ENCODE measurements at places on chromosomes 2 and 18.

DNA sequence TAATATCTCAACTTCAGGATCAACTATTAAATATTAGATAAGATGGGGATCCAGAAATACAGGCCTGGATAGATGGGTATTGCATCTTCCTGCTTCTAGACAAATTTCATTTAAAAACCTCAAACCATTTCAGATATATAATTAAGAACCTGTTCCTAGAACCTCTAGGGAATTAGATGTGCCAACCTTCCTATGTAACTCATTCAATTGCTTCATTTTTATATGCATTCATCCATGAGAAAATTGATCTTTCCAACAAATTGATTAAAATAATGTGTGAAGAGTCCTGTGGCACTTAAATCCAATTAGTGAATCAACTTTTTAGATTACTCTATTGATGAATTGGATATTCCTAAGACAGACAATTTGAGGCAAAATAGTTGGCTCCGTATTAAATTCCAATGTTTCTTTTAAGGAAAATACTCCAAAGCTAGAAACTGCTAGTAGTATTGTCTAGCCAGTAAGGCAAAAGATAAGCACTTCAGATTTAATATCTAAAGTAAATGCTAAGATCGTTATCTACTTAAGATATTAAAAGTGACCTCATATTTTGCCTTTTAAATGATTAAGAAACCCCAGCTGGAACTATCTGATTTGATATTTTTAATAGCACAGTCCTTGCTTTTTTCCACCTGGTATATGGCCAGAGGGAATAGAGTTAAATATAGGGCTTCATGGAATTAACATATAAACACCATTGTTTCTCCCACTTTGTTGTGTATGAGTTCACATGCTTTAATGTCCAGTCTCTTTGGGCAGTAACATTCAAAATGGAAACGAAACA is 35.8 kb downstream of the DARS1 start:
- no peak for DNase-seq

- no peak for DNase-seq
Measured at GRCh38 chr2:118698564-118698963, 148.9 kb downstream of the EN1 start.

DNA sequence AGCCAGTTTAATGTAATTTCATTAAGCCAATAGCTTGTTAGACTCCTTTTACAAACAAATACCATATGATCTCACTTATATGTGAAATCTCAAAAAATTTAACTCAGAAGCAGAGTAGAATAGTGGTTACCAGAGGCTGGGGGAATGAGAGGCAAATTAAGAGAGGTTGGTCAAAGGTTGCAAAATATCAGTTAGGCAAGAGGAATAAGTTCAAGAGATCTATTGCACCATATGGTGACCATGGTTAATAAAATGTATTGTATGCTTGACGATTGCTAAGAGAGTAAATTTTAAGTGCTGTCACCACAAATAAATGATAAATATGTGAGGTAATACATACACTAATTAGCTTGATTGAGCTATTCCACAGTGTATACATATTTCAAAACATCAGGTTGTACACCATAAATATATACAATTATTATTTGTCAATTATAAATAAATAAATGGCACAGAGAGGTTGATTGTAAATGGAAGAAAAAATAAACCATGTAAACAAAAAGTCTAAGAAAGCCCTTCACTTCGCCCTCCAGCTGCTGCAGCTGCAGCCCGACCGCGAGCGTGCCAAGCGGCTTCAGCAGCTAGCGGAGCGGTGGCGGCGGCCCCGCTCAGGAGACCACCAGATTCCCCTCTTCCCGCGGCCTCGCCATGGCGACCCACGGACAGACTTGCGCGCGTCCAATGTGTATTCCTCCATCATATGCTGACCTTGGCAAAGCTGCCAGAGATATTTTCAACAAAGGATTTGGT is 23.0 kb upstream of the ACTR2 start:
- no peak for DNase-seq

DNA sequence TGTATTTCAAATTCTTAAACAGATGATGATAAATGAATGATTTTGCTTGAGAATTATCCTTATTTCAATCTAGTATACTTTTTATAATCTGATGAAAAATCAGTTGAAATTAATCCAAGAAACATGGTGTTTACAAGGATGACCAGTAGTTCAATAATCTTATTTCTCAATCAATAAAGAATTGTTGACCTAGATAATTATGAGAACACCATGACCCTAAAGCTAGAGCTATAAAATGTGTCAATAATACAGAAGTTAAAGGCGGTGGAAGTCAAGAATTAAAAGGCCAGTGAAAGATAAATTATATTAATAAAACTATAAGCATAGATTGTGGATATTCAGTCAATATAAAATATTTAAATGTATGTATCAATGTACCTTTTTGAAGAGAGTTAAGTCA is 667.4 kb upstream of the GCFC2 start:
- DNase-seq: no peak

DNA sequence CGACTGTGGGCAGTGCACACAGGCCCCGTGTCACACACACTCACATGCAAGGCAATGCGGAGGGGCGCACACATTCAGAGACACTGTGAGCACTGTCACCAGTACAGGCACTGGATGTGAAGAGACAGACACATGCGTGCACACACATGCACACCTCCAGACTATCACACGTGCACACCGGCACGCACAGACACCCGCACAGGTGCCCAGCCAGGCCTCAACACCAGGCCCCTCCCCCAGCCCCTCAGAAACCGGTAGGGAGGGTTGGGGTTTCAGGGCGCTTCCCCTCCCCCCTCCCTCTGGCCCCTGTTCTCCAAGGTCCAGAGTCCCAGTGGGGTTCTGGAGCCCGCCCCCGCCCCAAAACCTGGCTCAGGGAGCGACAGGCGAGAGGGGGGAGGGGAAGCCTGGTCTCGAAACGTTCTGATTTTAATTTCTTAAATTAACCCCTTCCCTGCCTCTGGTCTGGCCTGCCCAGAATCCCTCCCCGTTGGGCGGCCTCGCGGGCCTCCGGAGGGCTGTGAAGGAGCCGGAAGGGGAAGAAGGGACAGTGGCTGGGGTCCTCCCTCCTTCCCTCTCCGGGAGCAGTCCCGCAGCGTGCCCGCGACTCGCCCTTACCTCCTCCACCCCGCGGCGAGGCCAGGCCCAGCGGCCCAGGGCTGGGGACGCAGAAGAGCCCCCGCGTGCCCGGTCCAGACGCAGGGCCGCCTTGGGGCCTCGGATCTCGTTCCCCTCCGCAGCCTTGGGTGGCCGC is 558 bp downstream of the FBXO41 start:
- no peak for DNase-seq

GRCh38 chr18:61949946-61950345 is 57.1 kb upstream of the RNF152 start:
- no peak for DNase-seq

- no peak for DNase-seq
Measured at GRCh38 chr2:227504700-227505099, 32.7 kb downstream of the AGFG1 start.

DNA sequence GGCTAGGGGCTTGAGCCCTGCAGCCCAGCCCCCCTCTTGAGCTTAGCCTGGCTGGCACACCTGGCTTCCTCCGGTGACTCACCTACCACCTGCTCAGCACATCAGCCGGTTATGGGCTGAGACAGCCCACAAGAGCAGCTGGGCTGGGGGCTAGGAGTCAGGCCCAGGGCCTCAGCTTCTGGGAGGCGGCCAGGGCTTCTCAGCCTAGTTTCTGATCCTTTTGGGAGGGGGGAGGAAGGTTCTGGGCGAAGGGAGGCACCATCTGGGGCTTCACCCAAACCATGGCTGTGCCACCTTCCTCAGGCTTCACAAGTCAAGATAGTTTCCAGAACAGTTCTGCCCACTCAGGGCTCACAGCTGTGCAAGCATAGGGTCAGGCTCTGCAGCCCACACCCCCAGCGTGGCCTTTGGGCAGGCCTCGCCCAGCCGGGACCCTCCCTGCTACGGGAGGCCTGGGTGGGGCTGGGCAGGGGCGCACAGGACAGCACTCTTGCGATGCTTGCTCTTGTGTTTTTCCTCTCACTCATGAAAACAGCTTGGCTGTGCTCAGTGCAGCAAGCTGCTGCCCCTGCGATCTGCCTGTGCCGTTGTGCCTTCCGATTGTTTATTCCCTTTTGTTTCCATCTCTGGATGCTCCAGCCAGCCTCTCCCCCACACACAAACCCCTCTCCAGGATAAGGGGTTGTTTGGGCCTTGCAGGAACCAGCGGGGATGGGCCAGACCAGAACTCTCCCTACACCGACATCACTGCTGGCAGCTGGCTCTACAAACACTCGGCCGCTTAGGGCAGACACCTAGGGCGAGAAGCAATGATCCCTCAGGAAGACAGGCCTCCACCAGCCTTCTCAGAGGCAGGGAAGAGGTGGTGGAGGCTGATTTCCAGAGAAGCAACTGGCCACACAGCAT is 26.1 kb upstream of the SEMA4C start:
- peak; percentile 51 for DNase-seq
